ENCODE measurements at places on chromosomes 7 and 10.

DNA sequence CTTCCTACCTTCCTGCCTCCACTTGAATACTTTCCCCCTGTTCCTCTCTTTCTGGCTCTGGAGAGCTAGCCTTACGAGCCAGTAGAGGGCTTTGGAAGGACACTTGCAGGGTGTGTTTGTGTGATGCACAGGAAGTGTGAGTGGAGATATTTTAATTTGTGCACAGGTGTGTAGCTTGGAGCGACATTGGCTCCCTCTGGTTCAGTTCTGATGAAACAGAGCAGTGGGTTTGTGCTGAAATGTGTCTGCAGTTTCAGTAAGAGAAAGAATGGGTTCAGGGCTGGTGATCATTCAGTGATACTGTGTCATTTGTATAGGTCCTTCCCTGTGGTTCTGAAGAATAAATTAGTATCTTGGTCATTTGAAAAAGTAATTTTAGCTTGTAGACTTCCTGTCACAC is 86.9 kb downstream of the SND1 start:
- no peak for DNase-seq

- peak; percentile 19 for DNase-seq
Observed at GRCh38 chr7:138328215-138328614, 131.8 kb upstream of the TRIM24 start.

- no peak for DNase-seq
Observed at GRCh38 chr7:31458203-31458602, 55.7 kb upstream of the ITPRID1 start.

DNA sequence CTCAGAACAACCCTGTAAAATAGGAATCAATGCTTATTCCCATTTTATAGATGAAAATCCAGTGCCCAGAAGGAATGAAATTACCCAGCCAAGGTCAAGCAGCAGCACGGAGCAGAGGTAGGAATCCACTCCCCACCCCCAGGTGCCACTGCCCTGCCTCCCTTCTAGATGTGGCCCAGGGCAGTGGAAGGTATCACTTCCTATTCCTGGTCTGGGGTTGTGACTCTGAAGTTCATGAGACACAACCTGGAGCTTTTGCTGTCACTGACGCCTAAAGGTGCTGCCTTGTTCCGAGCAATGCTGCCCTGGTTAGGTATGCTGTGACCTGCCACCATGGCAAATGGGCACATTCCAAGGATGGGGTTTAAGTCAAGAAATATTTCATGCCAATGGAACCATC is 53.6 kb downstream of the PIK3AP1 start:
- no peak for DNase-seq

DNA sequence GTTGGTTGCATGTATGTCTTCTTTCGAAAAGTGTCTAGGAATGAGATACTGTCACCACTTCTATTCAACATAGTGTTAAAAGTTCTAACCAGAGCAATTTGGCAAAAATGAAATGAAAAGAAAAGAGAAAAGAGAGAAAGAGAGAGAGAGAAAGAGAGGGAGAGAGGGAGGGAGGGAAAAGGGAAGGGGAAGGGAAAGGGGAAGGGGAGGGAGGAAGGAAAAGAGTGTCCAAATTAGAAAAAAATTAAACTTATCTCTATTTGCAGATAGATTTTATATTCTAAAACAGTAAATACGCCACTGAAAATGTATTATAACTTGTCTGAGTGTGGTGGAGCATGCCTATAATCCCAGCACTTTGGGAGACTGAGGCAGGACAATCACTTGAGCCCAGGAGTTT is 16.2 kb downstream of the DDX56 start:
- no peak for DNase-seq

DNA sequence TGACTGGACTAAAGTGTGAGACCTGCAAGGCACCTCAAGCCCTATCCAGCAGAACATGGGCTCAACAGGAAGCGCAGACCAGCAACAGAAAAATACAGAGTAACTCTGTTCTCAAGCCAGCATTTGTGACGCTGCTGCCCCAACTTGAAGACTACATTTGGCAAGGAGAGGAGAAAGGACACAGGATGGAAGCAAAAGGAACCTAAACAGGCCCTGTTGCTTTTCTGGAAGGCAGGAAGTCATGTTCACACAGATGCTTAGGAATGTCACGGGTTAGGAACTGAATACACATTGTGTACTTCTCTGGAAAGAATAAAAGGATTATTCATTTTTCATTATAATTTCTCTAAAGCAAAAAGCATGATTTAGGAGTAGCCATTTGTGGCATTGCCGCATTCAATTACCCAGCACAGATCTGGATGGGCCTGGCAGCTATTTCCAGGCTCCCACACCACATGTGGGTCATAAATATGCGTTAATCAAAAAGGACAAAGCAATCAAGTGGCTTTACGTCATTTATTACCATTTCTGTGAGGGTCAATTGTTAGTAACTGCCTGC is 19.8 kb upstream of the TOMM7 start:
- no peak for DNase-seq

GRCh38 chr10:66828957-66829356 is 96.9 kb upstream of the LRRTM3 start:
- DNase-seq = no peak

DNA sequence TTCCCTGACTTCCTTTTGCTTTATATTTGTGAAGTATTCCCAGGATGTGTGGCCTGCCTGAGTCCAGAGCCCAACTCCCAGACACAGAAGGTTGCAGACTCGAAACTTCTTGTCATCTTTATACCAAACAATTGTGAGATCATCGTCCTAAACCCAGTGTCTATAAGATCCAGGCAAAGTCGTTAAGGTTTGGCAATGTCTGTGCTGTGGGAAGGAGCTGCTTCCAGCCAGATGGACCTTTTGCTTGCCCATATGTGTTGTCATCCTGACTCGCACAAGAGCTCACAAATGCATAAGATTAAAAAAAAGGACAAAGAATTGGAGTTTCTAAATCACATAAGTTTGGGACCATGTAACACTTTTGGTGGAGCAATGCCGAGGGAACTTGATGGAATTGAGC is 37.0 kb downstream of the WNT2 start:
- no peak for DNase-seq

GRCh38 chr7:148266795-148267194 is 323.8 kb upstream of the C7orf33 start:
- no peak for DNase-seq

GRCh38 chr7:1938788-1939433 is 268.8 kb downstream of the ELFN1 start:
- no peak for DNase-seq

DNA sequence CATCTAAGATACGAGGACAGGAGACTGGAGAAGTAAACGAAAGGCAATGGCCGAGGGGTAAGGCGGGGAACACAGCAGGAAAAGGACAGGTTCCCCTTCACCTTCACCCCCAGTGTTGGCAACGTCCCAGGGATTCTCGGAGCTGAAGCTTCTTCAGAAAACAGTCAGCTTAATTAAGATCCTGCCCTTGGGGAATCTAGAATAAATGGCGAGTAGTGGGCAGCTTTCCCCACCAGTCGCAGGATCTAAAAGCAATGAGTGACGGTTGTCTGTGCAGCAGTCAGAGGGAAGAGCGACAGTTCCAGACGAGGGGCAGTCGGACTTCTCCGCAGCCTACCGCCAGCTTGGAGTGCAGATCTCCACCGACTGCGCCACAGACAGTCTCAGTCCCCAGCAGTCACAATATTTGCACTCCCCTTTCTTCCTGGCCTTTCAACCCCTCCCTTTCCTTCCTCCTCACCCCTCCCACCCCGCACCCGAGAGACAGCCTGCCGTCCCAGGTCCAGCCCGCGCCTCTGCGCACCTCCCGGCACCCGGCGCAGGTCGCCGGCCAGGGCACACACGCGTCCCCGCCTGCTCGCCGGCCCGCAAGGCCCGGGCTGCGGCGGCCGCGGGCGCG is 10.9 kb upstream of the SP8 start:
- DNase-seq = no peak

DNA sequence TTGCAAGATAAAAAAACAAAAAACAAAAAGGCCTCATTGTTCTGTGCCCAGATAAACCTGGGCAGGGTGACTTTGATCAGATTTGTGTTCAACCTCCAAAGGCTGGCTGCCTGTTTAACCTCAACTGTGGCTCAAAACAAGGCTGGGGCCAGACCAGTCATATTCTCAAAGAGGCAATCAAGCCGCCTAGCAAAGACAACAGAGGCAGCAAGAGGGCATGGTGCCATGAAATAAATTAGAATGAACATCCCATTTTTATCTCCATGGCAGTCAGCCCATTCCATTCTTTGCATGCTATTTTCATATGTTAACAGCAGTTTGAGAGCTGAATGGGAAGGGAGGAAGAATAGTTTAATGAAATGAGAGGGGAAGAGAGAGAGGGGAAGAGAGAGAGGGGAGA is 1150.3 kb downstream of the TYW1 start:
- no peak for DNase-seq

DNA sequence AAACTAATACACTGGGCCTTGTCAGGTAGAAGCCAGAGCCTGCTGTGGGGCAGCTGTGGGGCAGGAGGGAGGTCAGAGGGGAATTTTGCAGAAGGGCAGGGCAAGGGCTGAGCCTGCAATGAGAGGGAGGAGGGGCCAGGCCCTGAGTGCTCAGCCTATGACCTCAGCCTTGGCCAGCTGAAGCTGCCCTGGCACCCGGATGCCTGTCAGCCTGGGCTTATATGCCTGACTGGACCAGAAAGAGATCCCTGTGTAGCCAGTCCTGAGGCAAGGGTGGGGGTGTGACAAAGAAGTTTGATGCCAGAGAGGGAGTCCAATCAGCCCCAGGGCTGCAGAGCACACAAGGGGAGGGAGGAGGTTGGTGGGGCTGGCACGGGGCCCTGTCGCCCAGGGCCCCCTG is 22.3 kb upstream of the PRRT4 start:
- DNase-seq = no peak

DNA sequence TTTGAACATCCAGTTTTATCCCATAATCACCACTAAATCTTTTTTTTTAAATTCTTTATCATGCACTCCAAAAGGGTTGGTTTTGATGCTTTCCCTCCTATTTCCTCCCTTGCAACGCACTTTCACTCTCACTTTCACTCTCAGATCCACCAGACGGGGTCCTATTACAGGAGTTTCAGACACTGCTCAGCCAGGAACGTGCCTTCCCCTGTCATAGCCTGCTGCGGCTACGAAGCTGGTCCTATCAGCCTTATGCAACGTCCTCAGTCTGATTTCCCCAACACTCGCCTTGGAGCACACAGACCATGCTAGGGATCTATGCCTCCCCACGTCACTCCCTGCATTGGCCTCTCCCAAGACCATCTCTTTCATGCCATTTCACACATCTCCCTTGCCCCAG is 23.4 kb downstream of the ZPBP start:
- DNase-seq = no peak

GRCh38 chr10:33876584-33877400 is 542.3 kb upstream of the NRP1 start:
- no peak for DNase-seq

GRCh38 chr10:52877451-52877850 is 104.9 kb upstream of the MBL2 start:
- DNase-seq = no peak

- DNase-seq = no peak
Observed at GRCh38 chr7:37028909-37029440, 304.7 kb upstream of the AOAH start.

GRCh38 chr7:111982133-111982532 is 224.1 kb downstream of the DOCK4 start:
- no peak for DNase-seq

DNA sequence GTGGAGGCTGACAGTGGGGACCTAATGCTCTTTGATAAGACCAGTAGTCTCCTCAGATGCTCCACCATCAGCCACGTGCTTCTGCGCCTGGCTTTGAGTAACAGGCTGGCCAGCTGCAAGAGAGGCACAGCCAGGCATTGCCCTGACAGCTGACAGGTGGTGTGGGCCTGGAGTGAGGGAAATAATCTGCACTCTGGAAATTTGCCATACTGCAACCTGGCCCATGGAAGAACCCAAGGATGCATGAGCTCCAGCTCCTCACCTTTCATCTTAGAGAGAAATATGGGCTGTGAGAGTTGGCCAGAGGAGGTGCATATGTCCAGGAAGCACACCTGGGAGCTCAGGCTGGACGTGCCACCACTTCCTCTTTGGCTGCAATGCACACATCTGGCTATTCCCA is 118.9 kb downstream of the PLXDC2 start:
- no peak for DNase-seq

- DNase-seq = no peak
Observed at GRCh38 chr7:48295296-48295971, 124.2 kb downstream of the ABCA13 start.

DNA sequence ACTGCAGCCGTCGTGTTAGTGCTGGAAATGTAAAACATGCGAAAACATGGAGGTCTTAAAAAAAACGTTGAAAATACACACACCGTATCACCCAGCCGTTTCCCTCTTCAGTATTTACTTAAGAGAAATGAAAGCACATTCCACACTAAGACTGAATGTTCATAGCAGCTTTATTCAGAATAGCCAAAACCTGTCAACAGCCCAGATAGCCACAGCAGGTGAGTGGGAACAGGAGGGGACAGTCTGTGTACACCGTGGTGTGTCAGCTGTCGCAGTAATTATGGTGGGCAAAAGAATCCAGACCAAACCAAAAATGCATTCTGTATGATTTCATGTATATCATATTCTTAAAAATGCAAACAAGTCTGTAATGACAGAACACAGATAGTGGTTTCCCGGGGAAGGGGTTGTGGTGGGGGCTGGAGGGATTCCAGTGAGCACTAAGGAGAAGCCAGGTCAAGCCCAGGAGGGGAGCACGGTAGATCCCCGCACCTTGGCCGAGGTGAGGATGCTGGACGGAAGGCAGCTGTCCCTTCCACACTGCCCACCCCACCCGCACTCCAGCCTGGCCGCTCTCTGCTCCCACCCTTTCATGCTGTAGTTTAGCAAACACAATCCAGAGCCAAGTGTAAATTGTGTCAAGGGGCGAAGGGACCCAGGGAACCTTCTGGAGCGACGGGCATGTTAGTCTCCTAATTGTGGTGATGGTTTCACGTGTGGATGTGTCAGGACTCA is 123.6 kb downstream of the NKX6-2 start:
- DNase-seq = no peak

DNA sequence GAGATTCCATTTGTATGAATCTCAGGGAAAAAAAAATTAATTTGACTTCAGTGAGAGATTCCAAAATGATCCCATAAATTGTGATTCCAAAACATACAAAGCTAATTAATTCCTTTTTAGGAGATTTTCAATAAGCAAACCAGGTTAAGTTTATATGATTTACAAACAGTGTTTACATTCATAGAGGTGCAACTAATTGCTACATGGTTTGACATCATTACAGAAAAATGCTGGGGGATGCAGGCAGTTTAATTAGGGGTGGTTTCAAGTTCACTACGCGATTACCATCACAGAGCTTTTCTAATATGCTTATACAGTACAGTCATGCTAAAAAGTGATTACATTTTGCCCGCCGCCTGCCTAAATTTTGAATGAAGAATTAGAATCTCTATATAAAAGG is 143.2 kb upstream of the MGMT start:
- DNase-seq = no peak

DNA sequence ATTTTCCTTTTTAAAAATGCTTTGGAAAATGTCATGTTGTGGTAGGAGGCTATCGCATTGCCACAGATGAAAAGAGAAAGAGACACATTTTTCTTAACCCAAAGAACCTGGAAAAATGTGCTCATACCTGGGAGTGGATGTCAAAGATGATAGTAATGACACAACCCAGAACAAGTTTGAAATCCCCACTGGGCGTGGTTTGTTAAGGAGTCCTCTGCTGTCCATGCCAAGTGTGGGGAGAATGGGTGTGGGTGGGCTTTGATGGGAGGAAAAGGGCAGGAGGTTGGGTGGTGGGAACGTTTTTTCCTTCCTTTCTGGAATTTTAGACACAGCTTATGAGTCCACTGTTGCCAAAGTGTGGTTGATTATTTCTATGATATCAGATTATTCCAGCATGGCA is 10.9 kb downstream of the OPTN start:
- DNase-seq = no peak

Data from testis (tissue), 5 donors.